B cell (primary cell): ENCODE measurements at places on chromosomes 4 and X. TPM values are rescaled to one million over a fixed set of nuclear protein-coding genes. Genes with fewer than 3 reads are reported as not detected.
A peak's percentile ranks its signal among the peaks of the same experiment; 100 is the strongest.

The SNCA gene
- 1.3 and 3.4 TPM in 2 replicates for total RNA-seq

The ARHGEF6 gene
- total RNA-seq, result 43.4 and 45.6 TPM in 2 replicates

The AMER1 gene
- 8.6 and 9.2 TPM in 2 replicates for total RNA-seq

The EDNRA gene
- total RNA-seq, result not detected in 2 replicates

The GLA gene
- 22.1 and 27.7 TPM in 2 replicates for total RNA-seq

The DRD5 gene
- total RNA-seq, result not detected in 2 replicates

The GAGE12F gene
- not detected in 2 replicates for total RNA-seq

The ETDB gene
- total RNA-seq, result not detected in 2 replicates

- DNase-seq, result no peak
These were observed 18.3 kb upstream of the IL21 start for GRCh38 chr4:122639181-122639580.

GRCh38 chr4:146256328-146256727 lies 42.0 kb downstream of the REELD1 start:
- no peak for DNase-seq

DNA sequence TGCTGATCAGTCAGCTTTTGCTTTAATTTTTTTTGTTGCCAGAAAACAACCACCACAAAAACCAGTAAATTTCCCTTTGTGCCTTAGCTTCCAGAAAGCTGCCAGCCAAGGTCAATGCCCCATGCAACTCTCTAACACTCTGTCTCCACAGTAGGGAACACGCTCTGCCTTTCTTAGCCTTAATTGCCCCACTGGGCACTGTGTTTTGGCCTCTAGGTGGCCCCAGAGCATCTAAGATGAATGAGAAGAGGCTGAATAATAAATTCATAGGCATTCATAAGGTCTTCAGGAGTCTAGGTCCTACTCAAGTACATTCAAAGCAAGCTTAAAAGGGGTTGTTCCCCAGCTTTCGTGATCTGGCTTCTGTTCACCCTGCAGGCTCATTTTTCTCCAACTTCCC lies 57.7 kb upstream of the PASD1 start:
- no peak for DNase-seq

GRCh38 chr4:145493166-145493565 lies 11.5 kb downstream of the SMAD1 start:
- no peak for DNase-seq

DNA sequence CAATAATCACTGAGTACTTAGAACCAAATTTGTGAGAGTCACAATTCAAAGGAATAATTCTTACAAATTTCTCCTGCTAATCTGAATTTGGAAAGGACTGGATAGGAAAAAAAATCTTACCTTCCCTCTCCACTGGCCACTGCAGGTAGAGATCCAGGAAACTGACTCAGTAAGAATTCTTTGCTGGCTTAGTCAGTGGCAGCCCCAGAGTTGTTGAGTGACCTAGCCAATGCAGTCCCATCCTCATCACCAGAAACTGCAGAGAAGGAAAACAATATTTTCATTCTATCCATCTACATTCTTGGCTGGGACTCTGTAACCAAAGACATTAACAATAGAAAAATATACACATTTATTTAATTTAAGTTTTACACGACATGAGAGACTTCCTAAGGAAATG lies 572.0 kb downstream of the ADGRL3 start:
- DNase-seq, result no peak

DNA sequence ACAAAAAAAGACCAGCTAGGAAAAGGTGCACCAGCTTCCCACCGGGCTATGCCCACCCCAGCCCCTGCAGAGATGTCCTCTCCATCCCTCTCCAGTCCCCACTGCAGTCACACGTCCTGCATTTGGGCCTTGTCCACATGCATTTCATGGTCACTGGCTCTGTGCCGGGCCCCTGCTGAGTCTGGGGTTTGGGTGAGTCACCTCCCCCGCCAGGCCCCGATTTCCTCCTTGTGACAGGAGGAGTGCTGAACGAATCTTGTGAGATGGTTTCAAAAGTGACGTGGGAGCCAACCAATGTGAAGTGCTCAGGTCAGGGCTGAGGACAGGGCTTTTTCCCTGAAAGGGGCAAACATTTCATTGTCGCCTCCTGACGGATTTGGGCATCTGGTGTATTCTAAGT lies 7.1 kb downstream of the CPZ start:
- DNase-seq, result no peak

DNA sequence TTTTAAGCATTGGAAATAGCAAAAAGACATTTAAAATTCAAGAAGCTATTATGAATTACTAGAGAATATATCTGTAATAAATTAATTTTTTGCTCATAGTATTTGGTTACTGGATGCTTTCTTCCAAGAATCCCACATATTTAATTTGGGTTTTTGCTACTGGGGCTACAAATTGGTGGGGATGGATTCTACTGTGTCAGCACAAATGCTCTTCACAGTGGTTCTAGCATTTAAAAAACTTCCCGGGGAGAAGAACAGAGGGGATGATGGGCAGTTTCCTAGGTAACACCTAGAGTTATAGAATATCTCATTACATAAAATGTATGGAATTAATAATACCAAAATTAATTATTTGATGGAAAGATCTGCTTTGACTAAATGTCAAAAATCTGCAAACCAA lies 68.9 kb upstream of the PRPS2 start:
- DNase-seq, result no peak

DNA sequence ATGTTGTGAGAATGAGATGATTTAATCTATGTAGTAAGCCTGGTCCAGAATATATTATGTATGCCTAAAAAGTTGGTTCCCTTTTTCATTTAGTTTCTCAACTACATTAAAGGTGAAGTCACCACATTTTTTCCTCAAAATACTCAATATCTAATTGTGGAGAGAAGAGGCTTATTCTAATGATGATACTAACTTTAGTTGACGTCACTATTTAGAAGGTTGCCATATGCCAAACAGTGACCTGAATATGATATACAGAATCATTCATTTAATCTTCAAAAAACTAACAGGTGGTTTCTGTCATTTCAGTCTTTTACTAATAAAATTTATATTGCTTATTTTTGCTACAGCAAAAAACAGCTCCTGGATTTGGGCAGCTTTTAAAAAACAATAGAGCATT lies 480.7 kb upstream of the NWD2 start:
- DNase-seq, result no peak

GRCh38 chr4:8655411-8656184 lies 63.0 kb downstream of the CPZ start:
- no peak for DNase-seq

GRCh38 chrX:50863471-50863870 lies 47.1 kb upstream of the BMP15 start:
- no peak for DNase-seq

DNA sequence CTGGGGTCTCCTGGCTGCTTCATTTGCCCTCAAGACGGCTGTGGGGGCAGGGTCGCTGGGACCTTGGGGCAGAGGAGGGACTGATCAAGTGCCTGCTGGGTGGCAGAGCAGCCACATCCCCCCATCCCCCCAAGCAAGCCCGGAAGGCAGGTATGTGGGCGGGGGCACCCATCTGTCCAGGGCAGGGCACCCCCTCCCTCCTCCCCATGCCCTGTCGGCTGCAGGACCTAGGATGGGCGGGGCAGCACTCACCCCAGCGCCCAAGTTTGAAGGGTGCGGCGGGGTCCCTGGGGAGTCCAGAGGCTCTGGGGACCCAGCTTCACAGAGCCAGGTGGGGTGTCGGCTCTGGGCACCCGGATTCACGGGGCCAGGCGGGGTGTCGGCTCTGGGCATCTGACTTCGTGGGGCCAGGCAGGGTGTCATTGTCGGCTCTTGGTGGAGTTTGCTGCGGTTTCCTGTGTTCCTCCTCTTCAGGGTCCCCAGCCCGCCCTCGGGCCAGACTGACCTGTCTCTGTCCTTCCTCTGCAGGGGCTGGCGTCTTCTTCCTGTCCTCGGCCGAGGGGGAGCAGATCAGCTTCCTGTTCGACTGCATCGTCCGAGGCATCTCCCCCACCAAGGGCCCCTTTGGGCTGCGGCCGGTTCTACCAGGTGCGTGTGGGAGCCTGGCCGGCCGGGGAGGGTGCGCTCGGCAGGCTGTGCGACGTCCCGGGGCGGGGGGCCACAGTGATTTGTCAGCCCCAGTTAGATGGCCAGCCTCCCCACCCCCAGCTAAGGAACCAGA lies 22.1 kb downstream of the DOK7 start:
- DNase-seq, result peak; percentile 91

DNA sequence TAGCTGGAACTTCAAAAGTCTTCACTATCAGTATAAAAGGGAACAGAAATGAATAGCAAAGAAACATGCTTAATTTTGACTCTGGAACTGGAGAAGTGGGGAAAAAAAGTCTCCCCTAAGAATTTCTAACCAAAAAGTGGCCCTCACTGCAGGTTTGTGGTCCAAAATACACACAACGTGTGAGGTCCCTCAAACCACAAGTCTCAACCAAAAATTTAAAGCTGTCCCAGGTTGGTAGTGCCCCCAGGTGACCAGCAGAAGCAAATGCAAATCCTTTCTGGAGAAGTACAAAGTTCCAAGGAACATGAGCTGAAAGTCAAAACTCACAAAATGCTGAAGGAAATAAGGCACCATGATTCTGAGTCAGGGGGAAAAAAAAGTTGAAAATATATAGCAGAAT lies 23.6 kb upstream of the VAMP7 start:
- no peak for DNase-seq

DNA sequence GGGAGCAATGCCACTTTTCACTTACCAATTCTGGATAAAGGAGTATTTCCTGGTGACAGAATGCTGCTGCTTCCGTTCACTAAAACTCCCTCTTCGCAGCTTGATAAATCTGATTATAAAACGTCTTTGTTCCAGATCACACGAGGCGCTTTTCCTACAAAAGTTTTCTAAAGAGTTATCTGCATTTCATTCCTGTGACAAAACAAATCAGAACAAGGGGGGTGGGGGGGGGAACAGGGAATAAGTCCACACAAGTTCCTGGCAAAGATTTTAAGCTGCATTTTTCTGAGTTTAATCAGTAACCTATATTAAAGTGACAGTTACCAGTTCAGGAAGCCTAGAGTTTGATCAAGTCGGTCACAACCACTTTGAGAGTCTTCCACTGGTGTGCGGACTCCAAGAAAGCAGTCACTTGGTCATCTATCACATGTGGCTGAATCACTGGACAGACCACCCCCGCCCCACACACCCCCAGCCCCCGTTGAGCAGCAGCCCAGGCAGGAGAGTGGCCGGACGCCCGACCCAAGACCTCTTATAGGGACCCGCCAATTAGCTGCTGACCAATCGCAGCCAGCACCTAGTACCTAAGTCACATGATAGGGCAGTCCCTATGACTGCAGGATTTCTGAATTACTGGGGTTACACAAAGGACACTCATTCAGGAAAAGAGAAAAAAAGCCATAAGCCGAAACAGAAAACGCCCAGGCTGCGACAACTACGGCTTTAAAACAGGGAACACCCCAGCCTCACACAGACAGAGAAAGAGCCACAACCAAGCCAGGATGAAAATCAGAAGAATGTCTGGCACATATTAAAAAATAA lies 569.3 kb upstream of the DIPK2B start:
- peak; percentile 70 for DNase-seq

DNA sequence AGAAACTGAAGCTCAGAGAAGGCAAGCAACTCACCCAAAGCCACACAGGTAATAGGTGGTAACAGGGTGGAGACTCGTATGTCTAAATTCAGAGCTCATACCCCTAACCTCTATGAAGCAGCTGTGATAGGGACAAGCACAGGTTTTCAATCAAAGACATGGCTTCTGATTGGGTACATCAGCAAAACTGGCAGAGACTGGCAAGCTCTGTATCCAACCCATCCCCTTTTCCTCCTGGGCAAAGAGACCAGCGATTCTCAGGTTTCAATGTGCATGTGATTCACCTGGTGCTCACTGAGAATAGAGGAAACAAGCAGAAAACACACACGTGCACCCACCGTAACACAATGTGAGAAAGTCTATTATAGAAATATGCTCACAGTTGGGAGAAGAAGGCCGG lies 153.0 kb downstream of the SMIM20 start:
- no peak for DNase-seq

DNA sequence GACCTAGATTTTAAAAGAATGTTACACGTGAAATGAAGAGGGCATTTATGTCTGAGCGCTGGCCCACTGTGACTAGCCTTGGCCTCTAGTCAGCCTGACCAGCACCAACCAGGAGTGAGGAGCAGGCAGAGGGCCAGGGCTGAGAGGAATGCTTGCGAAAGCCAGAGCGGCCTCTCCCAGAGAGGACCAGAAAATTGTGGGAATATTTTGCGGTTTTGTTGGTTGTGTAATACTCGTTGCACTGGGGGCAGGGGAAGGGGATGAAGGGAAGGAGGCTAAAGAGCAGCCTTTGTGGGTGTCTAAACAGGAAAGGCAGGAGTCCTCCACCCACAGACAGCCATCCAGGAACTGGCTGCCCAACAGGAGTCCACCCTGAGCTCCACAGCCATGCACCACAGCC lies 3.8 kb downstream of the GABRE start:
- no peak for DNase-seq

DNA sequence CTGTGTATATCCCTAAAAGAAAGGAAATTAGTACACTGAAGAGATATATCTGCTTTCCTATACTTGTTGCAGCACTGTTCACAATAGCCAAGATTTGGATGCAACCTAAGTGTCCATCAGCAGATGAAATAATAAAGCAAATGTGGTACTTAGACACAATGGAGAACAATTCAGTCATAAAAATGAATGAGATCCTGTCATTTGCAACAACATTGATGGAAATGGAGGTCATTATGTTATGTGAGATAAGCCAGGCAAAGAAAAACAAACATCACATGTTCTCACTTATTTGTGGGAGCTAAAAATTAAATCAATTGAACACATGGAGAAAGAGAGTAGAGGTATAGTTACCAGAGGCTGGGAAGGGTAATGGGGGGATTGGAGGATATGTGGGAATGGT lies 611.9 kb downstream of the STPG2 start:
- no peak for DNase-seq

- no peak for DNase-seq
These were observed 111.5 kb upstream of the PSAPL1 start for GRCh38 chr4:7546152-7546808.

- DNase-seq, result no peak
These were observed 37.7 kb downstream of the ACE2 start for GRCh38 chrX:15563056-15563455.

GRCh38 chr4:75916091-75916661 lies 13.9 kb upstream of the PPEF2 start:
- peak; percentile 48 for DNase-seq

GRCh38 chr4:44056721-44057151 lies 391.9 kb downstream of the KCTD8 start:
- DNase-seq, result no peak

DNA sequence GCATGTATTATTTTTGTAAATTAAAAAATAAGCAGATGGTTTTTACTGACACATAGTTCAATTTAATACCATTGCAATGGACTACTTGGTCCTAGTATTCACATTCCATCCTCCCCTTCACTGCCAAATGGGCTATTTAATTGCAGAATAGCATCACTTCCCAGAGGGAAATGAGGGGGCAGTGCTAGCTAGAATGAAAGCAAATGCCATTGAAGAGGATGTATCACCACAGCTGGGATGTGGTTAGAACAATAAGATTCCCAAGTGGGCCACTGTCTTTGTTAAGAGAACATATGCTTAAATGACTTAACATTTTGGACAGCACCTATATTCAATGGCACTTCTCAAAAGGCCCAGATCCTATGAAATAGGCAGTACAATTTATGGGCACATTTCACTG lies 224.7 kb downstream of the RBMX2 start:
- no peak for DNase-seq
